ENCODE measurements at places on chromosomes 4 and X. TPM values are rescaled to one million over a fixed set of nuclear protein-coding genes. Genes with fewer than 3 reads are reported as not detected.

TMPRSS11F gene
- polyA plus RNA-seq: not detected

DNA sequence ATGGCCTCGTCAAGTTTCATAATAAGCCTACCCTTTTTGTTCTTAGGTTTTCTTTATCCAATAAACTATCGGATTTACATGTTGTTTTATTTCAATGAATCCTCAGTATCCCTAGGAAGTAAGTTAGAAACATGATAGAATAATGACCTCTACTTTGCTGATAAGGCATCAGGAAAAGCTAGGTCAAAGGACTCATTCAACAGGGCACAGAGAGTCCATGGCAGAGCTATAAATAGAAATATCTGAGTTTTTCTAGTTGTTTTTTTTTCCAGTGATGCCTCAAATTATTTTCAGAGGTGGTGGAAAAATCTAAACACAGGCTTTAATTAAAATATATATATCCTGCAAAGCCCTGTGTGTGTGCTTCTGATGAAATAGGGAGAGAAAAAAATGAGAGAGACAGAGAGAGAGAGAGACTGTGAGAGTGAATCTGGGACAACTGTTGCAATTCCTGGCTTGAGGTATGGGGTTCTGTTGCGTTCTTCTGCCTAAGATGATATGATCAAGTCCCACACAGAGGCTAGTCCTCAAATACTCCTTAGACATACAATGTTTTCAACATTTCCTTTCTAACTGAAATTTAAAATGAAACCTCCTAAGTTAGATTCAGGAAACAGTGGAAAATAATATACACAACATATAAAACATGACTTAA is 139.9 kb downstream of the HDX start:
- H3K4me3 ChIP-seq: no peak overlapping the region
- no peaks in the 10 kb centered on the region for H3K27me3 ChIP-seq
- DNase-seq: no peak
- H3K4me1 ChIP-seq: no peaks in the 10 kb centered on the region
- H3K27ac ChIP-seq: no peak overlapping the region

GRCh38 chrX:108028854-108029253 is 16.0 kb upstream of the VSIG1 start:
- H3K27ac ChIP-seq: no peak overlapping the region
- H3K36me3 ChIP-seq: no peaks in the 10 kb centered on the region

DNA sequence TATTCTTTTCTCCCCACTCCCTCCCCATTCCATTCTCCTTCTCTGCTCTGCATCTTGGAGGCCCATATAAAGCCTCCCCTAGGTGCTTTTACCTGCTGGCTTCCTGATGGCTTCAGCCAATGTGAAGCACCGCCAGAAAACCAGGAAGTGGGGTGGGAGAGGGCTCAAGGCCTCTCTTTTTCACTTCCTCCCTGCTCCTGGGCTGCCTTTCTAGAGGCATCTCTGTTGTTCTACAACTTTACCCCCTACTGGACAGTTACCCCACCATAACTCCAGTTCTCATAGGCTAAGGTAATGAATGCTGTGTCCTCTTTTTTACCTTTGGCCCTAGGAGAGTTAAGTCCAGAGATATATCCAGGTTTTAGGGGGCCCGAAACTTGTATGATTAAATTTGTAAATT is 62.4 kb upstream of the PPARGC1A start:
- no peak for DNase-seq
- no peak overlapping the region for H3K27ac ChIP-seq
- H3K27me3 ChIP-seq: no peaks in the 10 kb centered on the region
- no peaks in the 10 kb centered on the region for H3K36me3 ChIP-seq
- no peak overlapping the region for H3K4me3 ChIP-seq
- H3K4me1 ChIP-seq: no peaks in the 10 kb centered on the region

Data from large intestine (tissue), 12 donors.